Hematopoietic multipotent progenitor cell treated with erythropoietin and hydrocortisone succinate and interleukin-3 and kit ligand, for 8 days (in vitro differentiated cells): ENCODE measurements at places on chromosomes 11 and 22.

GRCh38 chr11:3609416-3610265 is 32.2 kb downstream of the ART5 start:
- peak; percentile 74 for DNase-seq

DNA sequence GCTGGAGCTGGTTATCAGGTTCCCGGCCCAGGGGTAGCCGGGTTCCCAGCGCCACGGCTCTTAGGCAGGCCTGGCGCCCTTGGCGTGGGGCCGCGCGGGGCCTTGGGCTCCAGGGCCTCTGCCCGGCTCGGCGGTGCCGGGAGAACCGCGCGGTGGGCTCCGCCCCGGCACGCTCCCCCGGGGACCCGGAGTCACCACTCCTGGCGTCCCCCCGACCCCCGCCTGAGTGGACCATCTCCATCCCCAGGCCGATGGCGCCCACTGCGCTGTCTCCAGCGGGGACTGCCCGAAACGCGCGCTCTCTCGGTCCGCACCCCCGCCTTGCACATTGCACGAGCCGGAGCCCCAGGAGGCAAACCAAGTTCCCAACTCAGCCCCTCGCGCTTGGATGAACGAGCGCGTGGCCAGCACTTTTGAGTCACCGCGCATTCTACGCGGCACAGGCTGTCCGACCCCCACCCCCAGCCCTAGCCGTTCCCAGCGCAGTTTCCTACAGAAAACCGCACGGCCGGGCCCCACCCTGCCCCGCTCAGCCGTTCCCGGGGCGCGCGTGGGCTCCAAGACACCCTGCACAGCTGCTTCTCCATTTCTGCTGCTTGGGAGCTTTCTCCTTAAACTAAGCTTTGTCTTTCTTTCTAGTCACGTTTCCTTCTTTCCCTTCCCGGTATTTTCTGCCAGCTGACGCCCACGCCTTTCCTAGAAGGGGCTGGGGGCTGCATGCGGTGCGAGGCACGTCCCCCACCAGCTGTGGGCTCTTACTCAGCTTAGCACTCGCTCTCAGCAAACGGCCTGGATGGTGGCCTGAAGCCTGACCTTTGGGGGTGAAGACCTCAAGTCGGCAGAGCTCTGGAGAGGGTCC is 650 bp upstream of the CHID1 start:
- DNase-seq, result peak; percentile 61

- no peak for DNase-seq
Observed at GRCh38 chr11:122681735-122682134, 26.2 kb downstream of the UBASH3B start.

GRCh38 chr11:24181395-24182047 is 315.3 kb upstream of the LUZP2 start:
- no peak for DNase-seq

- DNase-seq, result no peak
Observed at GRCh38 chr11:57834852-57835251, 73.2 kb downstream of the CTNND1 start.

DNA sequence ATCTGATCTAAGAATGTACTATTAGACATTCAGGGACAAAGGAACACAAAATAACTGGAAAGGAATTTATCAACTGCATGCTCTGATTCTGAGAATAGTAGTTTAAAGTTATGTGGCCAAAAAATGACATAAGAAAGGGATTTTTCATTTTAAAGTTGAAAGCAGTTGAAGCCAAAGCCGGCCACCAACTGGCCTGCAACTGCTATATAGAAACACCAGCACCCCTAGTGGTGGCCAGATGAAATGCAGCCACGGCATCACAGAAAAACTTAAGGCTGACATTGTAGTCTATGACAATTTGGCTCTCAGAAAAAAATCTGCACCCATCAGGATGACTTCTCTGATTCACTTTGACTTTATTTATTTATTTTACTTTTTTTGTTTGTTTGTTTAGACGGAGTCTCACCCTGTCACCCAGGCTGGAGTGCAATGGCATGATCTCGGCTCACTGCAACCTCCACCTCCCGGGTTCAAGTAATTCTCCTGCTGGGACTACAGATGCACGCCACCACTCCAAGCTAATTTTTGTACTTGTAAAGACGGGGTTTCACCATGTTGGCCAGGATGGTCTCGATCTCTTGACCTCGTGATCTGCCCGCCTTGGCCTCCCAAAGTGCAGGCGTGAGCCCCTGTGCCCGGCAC is 59.2 kb downstream of the SLC35F2 start:
- DNase-seq, result peak; percentile 63

GRCh38 chr11:111438846-111439520 is 59.9 kb upstream of the POU2AF1 start:
- DNase-seq, result no peak

GRCh38 chr11:36657610-36658267 is 59.7 kb upstream of the RAG2 start:
- DNase-seq, result peak; percentile 20

DNA sequence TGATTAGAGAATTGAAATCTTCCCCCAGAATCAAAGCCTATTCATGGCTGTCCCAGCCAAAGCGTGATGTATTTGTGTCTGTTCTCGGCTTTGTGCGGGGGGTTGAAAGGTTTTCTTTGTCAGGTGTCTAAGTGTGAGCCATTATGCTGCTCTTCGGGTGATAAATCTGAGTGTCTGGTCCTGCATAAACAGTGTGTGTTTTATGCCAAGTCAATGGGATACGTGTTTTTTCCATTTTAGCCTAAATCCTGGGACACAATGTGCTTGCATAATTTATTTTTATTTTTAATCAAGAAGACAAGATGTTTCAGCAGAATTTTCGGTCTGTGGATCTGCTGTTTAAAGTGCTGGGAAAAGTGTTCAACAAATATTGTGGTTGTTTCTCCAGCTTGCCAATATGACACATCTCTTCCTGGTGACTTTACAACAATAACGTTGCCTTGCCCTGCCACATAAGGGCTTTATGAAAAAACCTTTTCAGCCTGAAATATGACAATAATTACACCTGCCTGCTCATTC is 267.8 kb downstream of the TBC1D22A start:
- no peak for DNase-seq

GRCh38 chr11:2912498-2912897 is 16.7 kb downstream of the PHLDA2 start:
- DNase-seq, result no peak

DNA sequence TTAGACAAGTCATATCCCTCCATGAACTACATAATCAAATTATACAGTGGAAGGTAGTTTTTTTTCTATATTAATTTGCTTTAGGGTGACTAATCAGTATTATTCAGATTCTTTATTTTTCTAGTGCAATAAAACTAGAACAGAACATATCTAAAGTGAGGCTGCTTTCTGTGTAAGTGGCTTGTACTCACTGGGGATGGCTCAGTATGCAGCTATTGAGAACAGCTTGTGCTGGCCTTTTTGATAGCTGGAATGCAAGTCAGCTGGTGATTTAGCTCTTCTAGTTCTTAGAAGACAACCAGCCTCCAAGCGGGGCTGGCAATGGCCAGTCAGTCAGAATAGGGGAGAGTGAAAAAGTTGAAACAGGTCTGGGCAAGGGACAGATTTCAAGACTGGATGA is 119.4 kb downstream of the BLID start:
- DNase-seq, result no peak

DNA sequence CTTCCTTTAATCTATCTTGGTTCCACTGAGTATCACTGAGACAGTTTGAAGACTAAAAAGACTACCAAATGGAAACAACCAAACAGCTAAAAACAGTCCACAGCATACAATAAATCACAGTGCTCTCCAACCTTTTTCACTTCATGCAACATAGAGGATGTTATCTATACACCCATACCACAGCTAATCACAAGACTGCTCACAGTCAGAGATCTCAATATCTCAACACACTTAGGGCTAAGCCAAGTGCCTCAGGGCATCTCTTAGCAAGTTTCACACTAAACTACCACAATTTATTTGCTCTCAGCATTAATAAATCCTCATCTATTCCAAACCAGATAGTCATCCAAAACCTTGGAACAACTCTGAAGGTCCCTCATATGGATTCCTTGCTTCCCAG is 129.4 kb downstream of the SBF2 start:
- DNase-seq, result no peak

DNA sequence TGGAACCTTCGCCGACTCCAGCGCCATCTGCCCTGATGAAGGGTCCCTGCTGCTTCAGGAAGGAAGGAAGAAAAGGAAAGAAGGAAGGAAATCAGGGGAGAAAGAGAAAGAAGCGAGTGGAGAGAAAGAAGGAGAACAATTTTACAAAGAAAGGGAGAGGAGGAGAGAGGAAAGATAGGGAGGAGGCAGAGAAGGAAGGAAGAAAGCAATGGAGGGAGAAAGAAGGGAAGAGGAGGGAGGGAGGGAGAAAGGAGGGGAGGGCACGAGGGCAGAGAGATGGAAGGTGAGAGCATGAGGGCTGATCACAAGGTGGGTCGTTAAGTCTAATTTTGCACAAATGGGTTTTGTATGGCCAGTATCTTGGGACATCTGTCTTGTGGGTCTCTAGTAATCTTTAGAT is 39.2 kb downstream of the PARVA start:
- no peak for DNase-seq

- no peak for DNase-seq
Observed at GRCh38 chr11:25734591-25735211, 597.2 kb upstream of the ANO3 start.

GRCh38 chr11:8871962-8872361 is 39.0 kb upstream of the AKIP1 start:
- DNase-seq, result no peak
